SHP77 treated with DMSO at 0.1 percent for 48 hours (cell line): ENCODE measurements at places on chromosomes 2 and 18.

DNA sequence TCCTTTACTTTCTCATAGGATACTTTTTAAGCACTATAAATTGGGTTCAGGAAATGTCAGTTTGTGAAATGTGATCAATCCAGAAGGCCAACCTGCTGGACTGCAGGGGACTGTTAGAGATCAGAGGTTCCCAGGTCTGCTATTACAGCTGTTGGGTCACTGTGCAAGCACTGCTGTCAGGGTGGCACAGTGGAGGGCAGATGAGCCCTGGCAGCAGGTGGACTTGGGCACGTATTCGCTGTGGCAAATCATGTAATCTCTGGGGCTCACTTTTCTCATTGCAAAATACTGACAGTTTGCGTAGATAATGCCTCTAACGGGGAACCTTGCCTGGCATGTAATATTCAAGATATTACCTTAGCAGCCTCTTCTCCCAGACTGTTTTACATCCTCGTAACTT, 18.1 kb downstream of the RAB31 start:
- no peak for DNase-seq

- DNase-seq = no peak
Measured at GRCh38 chr2:133811409-133812125, 243.3 kb upstream of the NCKAP5 start.

- DNase-seq = no peak
Measured at GRCh38 chr18:48781988-48782363, 168.8 kb downstream of the SMAD7 start.

DNA sequence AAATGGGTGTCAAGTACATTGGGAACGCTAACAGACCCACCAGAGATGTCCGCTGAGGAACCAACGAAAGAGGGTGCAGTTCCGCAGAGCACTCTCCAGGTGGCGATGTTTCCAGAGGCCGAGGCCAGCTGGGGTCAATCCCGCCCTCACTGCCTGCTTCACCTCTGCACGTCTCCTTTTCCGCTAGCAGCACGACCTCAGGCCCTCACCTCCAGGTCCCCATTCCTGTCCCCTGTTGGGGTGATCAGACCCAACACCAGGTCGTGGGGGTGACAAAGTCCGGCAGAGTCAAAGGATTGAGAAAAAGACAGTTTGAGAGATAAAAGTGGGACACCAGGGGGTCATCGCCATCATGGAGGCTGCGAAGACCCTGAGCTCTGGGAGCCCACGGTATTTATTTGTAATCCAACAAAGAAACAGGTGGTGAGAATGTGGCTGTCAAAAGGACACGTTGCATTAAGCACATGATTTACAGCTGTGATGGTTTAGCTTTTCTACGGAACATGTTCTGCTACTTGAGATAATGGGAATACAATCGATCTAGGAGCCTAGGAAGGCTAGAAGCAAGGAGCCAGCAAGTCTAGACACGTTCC, 27.3 kb downstream of the ZAP70 start:
- DNase-seq = peak; percentile 21

DNA sequence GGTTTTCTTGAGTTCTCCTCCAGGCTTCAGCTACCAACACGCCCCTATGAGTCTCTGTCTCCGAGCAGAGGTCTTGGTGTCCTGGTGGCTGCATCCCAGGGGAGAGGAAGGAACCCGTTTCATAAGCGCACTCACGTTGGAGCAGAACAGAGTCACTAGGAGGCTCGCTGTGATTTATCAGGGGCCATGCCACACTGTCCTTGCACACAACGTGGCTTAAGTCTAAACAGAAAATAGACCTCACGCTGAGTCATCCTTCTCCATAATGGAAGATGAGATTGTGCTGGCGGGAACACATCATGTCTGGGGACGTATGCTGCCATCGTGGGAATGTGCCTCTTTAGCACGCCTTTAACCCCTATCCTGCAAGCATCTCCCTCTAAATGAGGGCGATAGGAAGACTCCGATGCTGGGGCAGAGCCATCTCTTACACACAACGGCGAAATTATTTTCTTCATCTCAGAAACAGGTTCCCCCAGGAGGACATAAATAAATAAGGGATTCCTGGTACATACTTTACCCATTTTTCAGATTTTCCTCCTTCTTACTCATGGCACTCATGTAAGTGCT, 211.4 kb downstream of the KLHL29 start:
- DNase-seq = peak; percentile 53

- no peak for DNase-seq
Measured at GRCh38 chr2:34523958-34524514, 924.9 kb upstream of the FAM98A start.

GRCh38 chr2:15365411-15365810, 195.7 kb downstream of the NBAS start:
- no peak for DNase-seq

DNA sequence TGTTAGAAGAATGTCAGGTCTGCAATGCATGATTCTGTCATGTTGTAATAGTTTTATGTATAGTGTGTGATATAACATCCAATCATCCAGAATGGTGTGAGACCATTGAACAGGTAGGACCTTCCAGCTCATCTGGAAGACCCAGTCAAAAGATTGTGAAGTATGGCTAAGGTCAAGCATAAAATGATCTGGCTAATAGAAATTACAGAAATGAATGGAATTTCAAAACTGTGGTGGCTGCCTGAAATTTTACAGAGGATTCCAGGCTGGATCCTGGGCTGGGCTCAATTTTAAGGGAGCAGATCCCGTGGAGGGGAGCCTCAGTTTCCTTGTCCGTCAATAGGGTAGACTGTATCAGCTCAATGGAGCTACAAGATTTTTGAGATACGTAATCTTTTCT, 39.1 kb downstream of the ACKR3 start:
- DNase-seq = no peak

DNA sequence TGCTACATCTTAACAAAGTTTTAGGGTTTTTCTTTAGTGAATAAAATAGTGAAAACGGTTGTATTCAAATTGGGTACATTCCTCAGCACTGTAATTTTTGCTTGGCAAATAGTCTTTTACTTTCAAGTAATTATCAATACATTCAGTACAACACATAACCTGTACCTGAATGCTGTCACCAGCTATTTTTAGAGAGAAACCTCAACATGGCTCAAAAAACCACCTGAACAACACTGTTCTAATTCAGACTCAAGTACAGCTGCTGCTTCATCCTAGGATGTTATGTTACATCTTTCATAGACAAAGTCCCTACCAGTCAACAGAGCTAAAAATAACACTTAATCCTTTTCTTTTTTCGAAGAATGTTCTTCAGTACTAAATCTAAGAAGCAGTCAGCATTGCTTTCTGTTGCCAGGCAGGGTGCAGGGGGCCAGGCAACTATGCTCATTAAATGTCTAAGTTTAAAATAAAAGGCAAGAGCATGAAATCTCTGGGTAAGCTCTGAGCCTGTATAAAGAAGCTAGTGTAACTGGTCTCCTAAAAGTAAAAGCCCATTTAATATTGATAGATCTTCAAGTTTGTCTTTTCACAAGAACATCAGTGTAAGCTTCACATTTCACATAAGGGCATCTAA, 20.5 kb downstream of the PDIA6 start:
- DNase-seq = no peak

GRCh38 chr2:151049746-151050145, 211.9 kb downstream of the RBM43 start:
- DNase-seq = no peak

- DNase-seq = no peak
Measured at GRCh38 chr2:207692206-207693065, 19.0 kb upstream of the CCNYL1 start.

DNA sequence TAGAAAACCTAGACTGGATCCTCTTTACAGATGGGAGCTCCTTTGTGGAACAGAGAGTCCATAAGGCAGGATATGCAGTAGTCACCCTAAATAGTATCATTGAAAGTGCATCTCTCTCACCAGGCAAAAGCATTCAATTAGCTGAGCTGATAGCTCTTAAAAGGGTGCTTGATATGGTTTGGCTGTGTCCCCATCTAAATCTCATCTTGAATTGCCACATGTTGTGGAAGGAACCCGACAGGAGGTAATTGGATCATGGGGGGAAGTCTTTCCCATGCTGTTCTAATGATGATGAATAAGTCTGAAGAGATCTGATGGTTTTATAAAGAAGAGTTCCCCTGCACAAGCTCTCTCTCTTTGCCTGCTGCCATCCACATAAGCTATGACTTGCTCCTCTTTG, 96.2 kb upstream of the RMP24 start:
- DNase-seq = no peak

DNA sequence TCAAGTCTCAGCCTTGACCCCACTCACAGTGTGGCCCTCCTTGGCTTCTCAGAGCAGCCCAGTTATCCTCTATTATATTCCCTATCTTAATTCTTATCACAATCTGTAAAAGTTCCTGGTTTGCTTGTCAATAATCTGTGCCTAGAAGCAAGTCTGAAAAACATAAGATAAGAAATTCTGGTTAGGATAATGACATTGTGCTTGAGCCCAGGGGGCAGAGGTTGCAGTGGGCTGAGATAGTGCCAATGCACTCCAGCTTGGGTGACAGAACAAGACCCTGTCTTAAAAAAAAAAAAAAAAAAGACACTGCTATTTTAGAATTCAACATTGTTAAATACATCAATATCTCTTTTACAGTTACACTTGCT, 63.9 kb downstream of the TMEM131 start:
- no peak for DNase-seq

DNA sequence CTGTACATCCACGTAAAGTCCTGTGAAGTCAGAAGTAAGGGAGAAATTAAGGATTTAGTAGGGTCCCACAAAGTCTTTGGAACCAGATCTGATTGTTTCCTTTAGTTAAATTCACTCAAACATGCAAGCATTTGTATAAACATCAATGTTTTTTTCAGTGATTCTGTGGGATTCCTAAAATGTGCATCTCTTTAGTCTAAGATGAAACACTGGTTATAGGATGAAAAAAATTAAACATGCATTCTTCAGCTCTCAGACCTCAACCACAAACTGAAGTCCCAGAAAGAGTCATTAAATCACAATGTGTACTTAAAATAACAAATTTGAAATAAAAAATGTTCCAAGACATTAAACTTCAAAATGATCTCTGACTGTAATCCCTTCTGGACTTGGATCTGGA, 76.5 kb upstream of the APCDD1 start:
- no peak for DNase-seq

DNA sequence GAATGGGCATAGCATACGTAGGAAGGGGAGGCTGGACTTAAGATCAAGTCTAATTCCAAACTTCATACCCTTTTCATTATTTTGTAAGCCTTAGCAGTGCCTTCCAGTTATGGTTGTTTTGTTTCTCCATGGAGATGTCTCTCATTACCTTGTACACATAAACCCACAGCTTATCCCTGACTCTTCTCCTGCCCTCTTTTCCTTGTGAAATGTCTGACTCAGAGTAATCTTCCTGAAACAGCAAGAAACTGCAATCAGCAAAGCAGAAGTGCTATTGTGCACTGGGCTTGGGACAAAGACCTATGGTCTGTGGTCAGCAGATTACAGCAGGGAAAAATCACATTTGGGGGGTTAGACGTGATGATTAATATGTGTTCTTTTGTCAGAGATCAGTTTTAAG, 176.7 kb downstream of the IKZF2 start:
- no peak for DNase-seq

GRCh38 chr2:214203214-214203613, 207.6 kb upstream of the VWC2L start:
- no peak for DNase-seq

- DNase-seq = no peak
Measured at GRCh38 chr2:139296672-139297209, 516.6 kb upstream of the NXPH2 start.

- DNase-seq = no peak
Measured at GRCh38 chr2:113157118-113157896, 16.5 kb upstream of the PSD4 start.

DNA sequence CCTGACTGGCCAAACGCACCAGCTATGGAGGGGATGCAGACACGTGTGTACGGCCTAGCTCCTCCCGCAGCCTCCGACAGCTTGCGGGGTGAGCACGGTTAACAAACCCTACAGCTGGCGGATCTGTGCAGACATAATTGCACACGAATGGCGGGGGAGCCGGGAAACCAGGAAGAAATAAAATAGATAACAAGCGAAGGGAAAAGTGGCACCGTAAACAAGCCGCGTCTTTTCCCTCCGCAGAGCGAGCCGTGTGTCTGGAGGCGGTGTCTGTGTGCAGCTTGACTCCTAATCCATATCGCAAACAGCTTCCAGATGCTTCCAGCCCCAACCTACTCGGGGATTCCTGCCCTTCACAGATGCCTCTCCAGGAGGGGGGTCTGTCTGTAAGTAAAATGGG, 853.1 kb upstream of the SALL3 start:
- DNase-seq = no peak

- no peak for DNase-seq
Measured at GRCh38 chr2:112433932-112434730, 686 bp upstream of the RGPD8 start.
